ENCODE measurements at places on chromosomes 6 and 20.

DNA sequence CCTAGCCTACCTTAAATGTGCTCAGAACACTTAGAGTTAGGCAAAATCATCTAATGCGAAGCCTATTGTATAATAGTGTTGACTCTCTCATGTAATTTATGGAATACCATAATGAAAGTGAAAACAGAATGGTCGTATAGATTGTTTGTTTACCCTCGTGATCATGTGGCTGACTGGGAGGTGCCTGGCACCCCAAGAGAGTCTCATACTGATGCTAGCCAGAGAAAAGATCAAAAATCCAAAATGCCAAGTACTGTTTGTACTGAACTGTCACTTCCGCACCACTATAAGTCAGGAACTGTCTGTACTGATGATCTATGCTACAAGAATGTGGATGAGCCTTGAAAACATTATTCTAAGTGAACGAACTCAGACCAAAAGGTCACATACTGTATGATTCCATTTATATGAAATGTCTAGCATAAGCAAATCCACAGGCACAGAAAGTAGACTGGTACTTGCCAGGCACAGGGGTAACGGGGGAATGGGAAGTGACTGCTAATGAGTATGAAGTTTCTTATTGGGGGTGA lies 22.4 kb downstream of the ZMYND8 start:
- DNase-seq, result no peak

- DNase-seq, result no peak
Observed at GRCh38 chr6:154613137-154613676, 102.7 kb upstream of the CNKSR3 start.

DNA sequence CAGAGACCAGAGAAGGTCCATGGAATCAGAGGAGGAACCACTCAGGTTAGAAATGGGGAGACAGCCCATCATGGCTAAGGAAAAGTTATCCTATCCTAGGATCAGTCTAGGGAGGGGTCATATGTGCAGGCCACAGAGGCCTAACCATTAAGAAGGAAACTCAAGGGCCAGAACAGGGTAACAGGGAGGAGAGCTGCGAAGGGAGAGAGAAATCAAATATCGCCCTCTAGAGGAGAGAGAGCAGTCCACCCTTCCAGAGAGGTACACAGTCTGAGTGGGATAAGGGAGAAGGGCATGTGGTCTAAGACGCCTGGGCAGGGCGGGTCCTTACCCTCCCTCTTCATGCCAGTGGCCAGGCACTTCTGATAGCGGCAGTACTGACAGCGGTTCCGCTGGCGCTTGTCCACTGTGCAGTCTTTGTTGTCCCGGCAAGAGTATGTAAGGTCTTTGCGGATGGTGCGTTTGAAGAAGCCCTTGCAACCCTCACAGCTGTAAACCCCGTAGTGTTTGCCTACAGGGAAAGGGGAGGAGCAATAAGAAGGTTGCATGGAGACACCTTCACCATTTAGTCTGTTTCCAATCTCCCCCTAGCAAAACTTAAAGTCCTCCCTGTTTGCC lies 2.9 kb downstream of the RXRB start:
- DNase-seq, result peak; percentile 36

- DNase-seq, result no peak
Observed at GRCh38 chr20:51526106-51526470, 16.4 kb downstream of the NFATC2 start.

GRCh38 chr20:4661191-4661590 lies 60.5 kb upstream of the PRND start:
- peak; percentile 34 for DNase-seq

GRCh38 chr6:91681296-91681695 lies 1094.4 kb upstream of the MAP3K7 start:
- no peak for DNase-seq

DNA sequence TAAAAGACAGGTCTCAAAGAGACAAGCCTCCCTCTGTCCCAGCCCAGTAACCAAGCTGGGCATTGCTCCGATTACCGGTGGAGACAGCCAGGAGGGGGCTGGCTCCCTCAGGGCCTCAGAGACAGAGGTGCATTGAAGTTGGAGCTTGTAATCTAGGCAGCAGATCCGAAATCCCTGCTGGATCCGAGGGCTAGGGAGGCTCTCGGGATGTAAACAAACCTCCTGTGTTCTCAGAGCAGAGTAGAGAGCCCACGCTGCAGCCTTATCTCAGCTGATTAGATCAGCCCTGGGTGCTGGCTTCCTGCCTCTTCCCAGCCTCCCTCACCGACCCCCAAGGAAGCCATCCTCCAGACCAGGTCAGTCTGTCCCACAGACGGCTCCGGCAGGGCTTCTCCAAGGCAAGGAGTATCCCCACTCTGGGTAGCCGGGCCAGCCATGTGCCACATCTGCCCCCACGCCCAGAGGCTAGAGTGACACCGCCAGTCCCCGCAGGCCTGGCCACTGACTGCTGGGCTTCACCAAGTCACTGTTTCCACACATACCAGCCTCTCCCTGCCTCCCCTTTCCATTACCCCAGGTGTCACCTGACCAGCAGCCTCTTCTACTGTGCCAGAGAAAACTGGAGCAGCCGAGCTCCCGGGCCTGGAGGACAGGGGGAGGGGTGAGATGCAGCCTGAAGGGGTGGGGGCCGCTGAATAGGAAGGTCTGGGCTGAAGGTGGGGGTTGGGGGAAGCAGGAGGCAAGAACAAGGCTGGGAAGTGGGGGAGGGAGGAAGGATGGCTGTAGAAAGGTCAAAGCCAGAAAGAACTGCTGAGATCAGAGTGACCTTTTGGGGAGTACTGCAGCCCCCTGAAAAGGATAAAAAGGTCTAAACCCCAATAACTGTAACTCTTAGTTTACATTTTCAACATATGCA lies 6.0 kb downstream of the SDC4 start:
- no peak for DNase-seq

GRCh38 chr20:37873884-37874283 lies 29.0 kb upstream of the VSTM2L start:
- DNase-seq, result no peak

GRCh38 chr6:7156643-7157278 lies 49.0 kb downstream of the RREB1 start:
- no peak for DNase-seq

DNA sequence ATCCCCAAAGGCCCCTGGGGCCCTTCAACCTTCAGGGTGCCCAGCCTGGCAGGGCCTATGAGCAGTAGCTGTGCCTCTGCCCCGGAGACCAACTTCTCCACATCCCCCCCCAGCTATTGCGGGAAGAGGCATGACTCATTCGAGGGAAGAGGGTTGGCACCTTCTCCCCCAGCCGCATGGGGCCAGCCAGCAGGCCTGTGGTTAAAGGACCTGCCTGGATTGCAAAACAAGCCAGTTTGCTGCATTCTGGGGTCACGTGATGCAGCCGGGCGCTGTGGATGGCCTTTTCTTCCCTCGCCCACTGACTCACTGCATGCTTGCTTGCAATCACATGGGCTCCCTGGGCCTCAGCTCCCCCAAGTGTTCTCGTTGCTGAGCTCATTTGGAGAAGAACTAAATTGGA lies 182.5 kb downstream of the MAFB start:
- no peak for DNase-seq

- no peak for DNase-seq
Observed at GRCh38 chr20:63186528-63187316, 29.2 kb downstream of the YTHDF1 start.

GRCh38 chr6:147507162-147508041 lies 1.1 kb upstream of the SAMD5 start:
- DNase-seq, result no peak

- DNase-seq, result no peak
Observed at GRCh38 chr20:62924442-62925075, 1.7 kb downstream of the DIDO1 start.

DNA sequence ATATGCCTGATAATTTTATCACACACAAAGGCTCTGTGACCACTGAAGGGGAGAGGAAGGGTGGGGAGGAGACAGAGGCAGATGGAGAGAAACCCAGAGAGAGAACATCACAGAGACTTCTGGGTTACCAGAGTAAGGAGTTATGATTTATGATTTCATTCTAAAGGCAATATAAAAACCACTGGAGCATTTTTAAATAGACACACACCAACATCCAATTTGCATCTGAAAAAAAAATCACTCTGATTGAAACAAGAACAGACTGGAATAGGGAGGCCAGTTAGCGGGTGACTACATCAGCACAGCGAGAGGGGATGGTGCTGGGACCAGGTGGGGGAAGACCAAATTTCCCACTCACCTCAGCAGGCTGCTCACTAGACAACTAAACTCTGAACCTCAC lies 104.8 kb downstream of the AGPAT4 start:
- no peak for DNase-seq

DNA sequence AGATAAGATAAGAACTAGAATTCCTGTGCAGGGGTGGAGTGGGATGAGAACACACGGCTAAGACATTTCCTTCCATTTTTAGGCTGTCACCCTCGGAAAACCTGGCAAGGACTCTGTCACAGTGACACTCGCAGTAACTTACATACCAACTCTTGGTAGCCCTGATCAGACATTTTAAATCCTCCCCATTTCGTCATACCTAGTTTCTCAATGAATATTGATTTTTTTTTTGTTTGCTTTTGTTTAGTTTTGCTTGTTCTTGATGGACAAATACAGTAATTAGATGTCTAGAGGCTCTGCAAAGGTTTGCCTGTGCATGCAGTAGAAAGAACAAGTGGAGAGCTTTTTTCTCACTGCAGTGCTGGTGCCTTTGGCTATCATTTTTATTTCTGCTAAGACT lies 213.0 kb upstream of the FAM83B start:
- DNase-seq, result no peak

DNA sequence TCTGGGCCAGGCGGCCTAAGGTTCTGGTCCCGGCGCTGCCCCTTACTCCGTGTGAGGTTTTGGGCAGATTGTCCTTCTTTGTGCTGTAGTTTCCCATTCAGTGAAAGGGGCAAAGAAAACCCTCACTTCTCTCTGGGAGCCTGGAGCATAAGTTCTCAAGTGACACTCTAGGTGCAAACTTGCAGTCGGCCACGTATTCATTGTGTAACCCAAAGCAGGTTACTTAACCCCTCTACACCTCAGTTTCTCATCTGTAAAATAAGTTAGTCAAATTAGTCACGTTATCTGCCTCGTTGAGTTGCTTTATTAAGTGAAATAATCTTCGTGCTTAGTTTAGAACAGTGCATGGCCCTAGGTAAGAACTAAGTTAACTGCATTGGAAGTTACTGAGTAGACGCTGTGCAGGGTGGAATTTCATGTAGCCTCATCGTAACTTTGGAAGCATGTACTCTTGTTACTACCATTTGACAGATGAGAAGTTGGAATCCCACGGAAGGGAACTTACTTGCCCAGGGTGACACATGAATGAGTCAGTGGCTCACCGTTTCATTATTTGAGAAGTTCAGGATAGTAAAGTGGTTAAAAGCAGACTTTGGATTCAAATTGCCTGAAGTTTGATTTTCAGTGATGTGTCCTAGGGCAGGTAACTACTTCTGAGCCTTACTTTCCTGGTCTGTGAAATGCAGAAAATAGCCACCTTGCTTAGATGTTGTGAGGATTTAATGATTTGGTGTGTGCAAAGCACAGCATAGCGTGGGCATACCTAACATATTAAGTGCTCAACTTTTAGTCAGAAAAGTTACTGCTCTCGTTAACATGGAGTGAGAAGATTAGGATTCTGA lies 556 bp upstream of the MROH8 start:
- no peak for DNase-seq

- DNase-seq, result no peak
Observed at GRCh38 chr6:70113171-70113570, 189.7 kb downstream of the COL9A1 start.

GRCh38 chr6:112879920-112880413 lies 532.8 kb downstream of the RFPL4B start:
- DNase-seq, result peak; percentile 3

GRCh38 chr6:138510093-138510492 lies 10.8 kb upstream of the NHSL1 start:
- DNase-seq, result no peak

- no peak for DNase-seq
Observed at GRCh38 chr20:9110916-9111432, 42.1 kb downstream of the PLCB4 start.

- DNase-seq, result no peak
Observed at GRCh38 chr20:54382419-54382818, 93.0 kb upstream of the DOK5 start.

- no peak for DNase-seq
Observed at GRCh38 chr6:134628154-134628553, 310.2 kb upstream of the SGK1 start.

- DNase-seq, result no peak
Observed at GRCh38 chr6:130288065-130288464, 65.3 kb upstream of the SAMD3 start.

DNA sequence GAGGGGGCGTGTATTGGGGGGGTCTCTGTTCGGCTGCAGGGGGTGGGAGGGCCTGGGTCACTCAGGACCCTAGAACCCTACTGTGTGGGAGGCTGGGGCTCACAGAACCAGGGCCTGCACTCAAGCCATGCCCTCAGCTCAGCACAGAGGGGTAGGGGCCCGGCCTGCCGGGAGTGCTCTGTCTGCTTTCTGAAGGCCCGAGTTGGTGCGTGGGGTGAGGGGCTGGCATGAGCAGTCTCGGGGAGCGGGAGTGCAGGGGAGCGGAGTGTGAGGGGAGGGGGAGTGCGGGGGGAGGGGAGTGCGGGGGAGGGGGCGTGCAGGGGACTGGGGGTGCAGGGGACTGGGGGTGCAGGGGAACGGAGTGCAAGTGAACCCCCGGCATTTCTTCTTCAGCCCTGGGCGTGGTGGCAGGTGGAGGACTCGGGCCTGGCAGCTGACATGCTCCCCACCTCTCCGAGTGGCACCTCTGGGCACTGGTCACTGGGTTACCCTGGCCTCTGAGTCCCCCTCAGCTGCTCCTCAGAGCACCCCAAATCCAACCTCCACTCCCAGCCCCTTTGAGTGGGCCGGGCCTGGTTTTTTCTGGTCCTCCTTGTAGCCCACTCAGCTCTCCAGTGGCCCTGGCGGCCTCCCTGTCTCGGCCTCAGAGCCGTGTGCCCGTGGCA lies 1.0 kb downstream of the COL20A1 start:
- DNase-seq, result no peak

- DNase-seq, result no peak
Observed at GRCh38 chr6:56695702-56696101, 53.0 kb upstream of the DST start.

DNA sequence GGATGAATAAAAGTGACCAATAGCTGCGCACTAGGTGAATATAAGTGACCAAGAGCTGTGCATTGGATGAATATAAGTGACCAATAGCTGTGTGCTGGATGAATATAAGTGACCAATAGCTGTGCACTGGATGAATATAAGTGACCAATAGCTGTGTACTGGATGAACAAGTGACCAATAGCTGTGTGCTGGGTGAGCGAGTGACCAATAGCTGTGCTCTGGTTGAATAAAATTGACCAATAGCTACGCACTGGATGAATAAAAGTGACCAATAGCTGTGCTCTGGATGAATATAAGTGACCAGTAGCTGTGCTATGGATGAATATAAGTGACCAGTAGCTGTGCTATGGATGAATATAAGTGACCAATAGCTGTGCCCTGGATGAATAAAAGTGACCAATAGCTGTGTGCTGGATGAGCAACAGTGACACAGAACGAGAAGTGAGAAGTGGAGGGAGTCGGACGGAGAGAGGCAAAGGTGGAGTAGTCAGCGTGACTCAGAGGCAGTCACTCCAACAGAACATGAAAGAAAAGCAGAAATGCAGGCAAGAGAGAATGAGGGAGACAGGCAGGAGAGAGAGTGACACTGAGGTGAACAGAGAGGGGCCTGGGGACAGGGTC lies 38.5 kb downstream of the RBM38 start:
- DNase-seq, result no peak
